ENCODE measurements at places on chromosomes 6 and 20.

- no peak for DNase-seq
Observed at GRCh38 chr6:14035071-14035847, 82.3 kb upstream of the CD83 start.

GRCh38 chr6:75491291-75491690, 2.3 kb downstream of the FILIP1 start:
- DNase-seq, result no peak

DNA sequence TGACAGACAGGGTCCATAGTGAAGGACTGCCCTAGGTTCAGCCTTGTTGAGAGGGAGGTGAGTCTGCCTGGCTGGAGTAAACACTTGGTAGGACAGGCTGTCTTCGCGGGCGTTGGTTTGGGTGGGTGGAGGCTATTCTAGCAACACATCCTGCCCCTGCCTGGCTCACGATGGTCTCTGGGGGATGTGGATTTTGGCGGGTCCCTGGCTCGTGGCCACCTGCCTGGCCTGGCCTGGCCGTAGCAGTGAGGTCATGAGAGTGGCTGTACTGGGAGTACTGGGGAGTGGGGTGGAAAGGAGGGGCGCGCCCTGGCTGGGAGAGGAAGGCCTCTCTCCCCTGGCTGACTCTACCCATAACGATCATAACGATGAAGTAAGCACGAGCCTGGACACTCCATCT, 30.2 kb upstream of the MRPS18A start:
- DNase-seq, result no peak

DNA sequence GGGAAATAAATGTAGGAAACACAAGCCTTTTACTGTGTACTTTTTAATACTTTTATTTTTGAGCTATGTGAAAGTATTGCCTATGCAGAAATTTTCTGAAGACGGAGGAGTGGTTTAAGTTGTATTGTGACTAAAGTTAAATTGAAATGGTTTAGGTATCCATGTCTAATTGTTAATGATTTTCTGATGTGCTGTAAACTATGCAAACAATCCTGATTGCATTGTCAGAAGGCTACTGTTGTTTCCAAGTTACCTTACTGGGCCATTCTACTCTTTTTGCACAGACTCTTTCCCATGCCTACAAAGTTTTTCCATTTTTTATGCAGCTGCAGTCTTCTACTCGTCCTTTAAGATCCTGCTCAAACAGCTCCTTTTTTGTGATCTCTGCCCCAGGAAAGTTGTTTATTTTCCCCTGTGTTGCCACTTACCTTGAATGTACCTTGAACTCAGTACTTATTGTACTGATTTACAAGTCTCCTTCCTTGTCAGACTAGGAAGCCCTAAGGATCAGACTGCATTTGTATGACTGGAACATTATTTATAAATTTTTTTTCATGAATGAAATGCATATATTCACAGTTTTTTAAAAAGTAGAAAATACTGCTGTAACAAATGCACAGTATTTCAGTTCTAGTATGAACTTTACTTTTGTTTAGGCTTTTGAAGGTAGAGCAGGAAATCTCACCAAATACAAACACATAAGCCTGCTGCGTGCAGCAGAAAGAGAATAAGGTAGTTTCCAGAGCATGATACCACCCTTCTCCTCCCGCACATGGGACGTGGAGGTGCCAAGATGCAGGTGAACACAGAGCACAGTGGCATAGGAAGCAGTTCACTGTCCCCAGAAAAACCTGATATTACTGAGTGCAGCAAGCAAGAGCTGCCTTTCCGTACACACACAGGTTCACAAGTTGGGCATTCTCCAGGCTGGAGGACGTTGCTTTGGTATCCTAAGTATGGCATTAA, 97.8 kb downstream of the CRYBG1 start:
- no peak for DNase-seq

- DNase-seq, result no peak
Observed at GRCh38 chr6:56637640-56638039, 5.0 kb downstream of the DST start.

GRCh38 chr6:53771785-53772624, 22.8 kb upstream of the LRRC1 start:
- no peak for DNase-seq

DNA sequence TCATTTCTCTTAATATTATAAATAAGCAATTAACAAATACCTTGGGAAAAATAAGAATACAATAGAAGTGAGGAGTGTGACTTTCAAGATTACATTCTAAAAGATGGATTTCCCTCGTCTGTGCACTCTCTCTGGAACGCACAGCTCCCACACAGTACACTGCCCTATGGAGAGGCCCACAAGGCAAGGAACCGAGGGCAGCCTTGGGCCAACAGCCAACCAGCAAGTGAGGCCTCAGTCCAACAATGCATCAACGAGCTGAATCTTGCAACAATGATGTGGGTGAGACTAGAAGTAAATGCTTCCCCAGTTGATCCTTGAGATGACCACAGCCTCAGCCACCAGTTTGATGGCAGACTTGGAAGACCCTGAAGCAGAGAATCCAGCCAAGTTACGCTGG, 34.5 kb upstream of the AVP start:
- DNase-seq, result no peak

- peak; percentile 81 for DNase-seq
Observed at GRCh38 chr20:63740070-63740626, 572 bp downstream of the SLC2A4RG start.

DNA sequence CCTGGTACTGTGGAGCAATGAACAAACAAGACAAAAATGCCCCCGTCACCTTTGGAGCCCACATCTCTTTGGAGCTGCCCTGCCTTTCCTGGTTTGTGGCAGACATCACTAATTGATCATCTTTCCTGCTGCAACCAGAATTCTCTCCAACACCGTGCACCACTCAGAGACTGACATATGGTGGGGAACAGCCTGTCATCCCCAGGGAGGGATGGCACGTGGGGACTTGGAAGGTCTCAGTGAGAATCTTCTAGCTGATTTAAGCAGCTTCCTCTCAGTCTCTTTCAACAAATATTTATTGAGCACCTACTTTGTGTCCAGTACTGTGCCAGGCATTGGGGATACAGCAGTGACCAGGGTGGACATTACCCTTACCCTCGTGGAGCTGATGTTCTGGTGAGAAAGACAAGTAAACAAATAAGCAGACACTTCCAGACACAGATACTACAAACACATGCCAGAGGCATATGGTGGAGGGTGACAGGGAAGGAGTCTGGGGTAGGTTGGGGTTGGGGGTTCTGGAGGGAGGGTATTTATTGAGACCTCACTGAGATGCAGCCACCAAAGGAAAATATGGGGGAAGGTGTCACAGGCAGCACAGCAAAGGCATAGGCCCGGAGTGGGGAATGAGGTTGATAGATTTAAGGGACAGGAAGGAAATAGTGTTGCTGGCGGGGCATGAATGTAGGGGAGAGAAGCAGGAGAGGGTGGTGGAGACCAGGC, 82.3 kb downstream of the CEBPB start:
- no peak for DNase-seq

DNA sequence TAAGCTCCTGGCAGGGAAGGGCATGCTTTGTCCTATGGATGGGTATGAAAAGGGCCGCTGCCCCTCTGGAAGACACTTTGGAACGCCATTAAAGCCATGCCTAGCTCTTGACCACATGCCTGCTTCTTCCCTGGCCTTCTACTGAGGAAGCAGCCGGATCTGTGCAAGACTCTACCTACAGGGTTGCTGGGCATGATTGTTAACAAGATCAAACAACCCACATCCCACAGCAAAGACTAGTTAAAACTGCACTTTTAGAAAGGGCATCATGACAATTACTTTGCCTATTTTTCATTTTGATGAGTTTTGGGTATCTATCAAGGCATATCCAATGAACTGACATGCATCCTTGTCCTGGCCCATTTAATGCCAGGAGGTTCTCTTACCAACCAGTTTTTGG, 25.5 kb downstream of the NSFL1C start:
- no peak for DNase-seq

- no peak for DNase-seq
Observed at GRCh38 chr6:112842330-112842685, 495.2 kb downstream of the RFPL4B start.

GRCh38 chr20:64144144-64144912, 19.9 kb upstream of the MYT1 start:
- DNase-seq, result no peak

GRCh38 chr6:33165581-33166258, 26.5 kb downstream of the COL11A2 start:
- DNase-seq, result no peak

DNA sequence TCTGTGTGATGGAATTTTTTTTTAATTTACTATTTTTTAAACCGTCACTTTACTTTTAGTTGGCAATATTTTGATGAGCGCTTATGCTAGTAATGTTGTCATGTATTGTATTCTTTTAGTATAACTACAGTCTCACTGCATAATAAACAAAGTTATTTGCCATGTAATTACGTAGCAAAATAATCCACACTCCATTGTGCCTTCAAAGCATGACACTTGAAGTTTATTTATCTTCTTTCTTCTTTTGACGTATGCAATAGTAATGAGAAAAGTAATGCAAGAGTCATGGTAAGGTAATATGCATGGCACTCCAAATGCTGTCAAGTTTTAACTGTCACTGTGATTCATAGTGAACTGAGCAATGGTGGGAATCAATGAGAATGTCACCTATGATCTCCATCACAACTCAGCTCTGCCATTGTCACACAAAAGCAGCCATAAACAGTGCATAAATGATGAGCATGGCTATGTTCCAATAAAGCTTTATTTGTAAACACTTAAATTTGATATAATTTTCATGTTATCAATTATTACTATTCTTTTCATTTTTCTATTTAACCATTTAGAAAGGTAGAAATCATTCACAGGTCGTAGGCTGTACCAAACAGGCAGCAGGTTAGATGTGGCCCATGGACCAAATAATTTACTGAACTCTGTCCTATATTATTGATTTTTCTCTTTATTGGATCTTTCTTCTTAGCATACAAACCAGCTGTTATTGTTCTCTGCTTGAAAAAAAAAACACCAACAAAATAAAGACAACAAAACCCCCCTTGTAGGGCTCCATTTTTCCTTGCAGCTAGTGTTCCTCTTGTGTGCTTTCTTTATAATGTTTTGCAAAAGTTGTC, 27.1 kb downstream of the RNF217 start:
- no peak for DNase-seq

GRCh38 chr6:167470836-167471547, 146.1 kb downstream of the TTLL2 start:
- DNase-seq, result no peak

GRCh38 chr20:462199-462991, at the start of gene TBC1D20:
Gene TBC1D20, minus strand, starts transcription at chr20:462533. Its CDS starts 128 bp downstream, at chr20:462405.
- DNase-seq, result peak; percentile 88

DNA sequence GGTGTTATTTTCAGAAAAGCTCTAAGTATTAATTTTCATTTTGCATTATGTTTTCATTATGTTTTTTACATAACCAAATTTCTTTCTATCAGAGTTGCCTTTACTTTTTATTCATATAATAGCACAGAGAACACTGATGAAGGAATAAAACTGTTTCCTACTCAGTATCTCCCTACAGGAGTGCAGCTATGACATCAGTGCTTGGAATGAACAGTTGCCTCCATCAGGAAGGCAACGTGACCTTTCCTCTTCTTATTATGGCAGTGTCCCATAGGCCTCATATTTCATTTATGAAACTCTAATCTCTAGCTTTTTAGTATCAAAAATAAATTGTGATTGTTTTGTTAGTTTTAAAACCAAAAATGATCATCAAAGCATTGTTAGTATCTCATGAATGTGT, 712.8 kb downstream of the CD109 start:
- DNase-seq, result no peak

DNA sequence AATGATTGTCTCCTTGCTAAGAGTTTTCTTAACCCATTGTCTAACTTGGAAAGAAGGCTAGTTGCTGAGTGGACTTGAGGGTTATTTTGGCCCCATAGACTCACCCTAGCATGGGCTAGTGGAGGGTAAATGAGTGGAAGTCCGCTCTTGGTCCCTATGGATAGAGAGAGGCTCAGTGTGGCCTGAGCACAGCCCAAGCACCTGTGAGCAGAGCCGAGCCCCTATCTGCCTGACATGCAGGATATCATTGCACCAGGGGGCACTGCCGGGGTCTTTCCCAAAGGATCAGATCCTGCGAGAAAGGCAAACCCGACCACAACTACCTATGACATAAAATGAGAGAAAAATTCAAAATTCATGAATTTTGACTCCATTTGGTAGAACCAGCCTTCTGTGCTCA, 70.6 kb upstream of the GGTLC1 start:
- DNase-seq, result no peak

DNA sequence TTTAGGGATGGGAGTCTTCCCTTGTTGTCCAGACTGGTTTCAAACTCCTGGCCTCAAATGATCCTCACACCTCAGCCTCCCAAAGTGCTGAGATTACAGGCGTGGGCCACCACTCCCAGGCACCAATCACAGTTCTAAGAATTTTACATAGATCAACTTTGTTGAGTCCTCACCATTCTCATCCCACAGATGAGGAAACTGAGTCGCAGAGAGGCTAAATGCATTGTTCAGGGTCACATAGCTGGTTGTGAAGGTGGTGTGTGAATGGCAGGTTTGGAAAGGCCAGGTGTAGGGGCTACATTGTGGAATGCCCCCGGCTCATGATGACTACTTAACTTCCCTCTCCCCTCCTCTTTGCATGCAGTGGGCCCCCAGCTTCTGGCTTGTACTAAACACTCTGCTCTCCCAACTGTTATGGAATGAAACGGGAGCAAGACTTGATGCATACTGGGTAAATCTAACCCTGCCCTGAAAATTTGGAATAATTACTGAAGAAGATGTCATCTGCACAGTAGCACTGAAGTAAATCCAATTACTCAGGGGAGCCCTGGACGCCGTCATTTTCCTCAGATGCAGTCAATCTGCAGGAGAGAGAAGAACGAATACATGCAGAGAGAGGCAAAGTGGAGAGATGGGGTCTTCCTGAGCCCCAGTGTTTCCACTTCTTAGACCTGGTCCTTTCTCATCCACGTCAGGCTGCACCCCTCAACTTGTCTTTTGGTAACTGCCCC, 102.3 kb upstream of the ZNF217 start:
- DNase-seq, result no peak

DNA sequence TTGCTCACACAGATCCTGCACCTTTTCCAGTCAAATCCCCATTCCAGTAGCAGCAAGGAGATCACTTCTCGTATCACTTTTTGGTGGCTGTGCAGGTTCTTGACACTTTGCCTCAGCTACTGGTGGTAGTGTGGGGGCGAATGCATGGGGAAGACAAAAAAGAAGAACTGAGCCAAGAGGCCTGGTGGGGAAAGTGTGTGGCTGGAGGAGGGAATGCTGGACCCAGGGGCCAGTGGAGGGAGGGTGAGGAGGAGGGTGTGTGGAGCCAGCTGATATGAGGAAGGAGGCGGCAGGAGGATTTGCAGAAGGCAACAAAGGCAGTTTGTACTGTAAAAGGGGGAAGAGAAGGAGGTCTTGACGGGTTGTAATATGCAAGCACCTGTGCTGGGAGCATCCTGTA, 15.7 kb upstream of the HLA-C start:
- DNase-seq, result no peak

GRCh38 chr20:12068121-12068520, 150.4 kb downstream of the BTBD3 start:
- no peak for DNase-seq
